ENCODE measurements at places on chromosomes 12 and 14.

DNA sequence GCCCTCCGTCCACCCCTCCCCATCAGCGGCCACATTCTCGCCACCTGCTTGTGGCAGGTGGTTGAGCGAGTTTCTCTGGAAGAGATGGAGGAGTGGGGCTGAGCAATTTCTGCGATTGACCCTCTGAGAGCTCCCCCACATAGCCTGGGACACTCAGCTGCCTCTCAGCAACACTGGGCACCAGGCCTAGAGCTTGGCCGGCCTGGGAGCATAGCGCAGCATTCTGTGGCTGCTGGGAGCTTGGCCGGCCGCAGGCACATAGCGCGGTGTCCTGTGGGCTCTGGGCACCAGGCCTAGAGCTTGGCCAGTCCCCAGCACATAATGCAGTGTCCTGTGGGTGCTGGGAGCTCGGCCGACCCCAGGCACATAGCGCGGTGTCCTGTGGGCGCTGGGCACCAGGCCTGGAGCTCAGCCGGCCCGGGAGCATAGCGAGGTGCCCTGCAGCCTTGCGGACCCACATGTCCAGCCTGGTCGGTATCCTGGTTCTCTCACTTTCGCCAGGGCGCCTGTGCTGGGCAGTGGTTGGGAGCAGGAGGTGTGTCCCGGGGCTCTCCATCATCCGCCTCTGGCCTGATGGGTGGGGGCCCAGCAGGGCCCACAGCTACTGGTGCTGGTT is 43.8 kb downstream of the LRCOL1 start:
- no peak for DNase-seq

- no peak for DNase-seq
Measured at GRCh38 chr12:103688376-103689063, 101.4 kb downstream of the STAB2 start.

- DNase-seq = peak; percentile 33
Measured at GRCh38 chr12:92396647-92397252, 251.1 kb upstream of the BTG1 start.

GRCh38 chr12:81337886-81338285 is 260.0 kb downstream of the ACSS3 start:
- no peak for DNase-seq

DNA sequence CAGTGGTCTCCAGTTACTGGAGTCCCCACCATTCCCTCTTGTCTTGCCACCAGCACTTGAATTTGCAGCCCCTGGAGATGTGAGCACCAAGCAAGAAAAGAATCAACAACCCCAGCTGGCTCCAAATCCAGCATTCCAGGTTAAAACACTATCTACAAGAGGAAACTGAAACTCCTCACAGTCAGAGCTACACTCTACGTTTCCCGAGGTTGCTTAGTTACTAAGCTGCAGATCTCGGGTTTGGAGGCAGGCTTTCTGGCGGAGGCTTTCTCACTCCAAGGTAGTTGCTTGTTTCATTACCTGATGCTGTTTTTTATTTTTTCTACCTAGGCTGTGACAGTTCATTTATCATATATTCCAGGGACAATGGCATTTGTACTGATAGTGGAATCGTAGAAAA is 248.1 kb downstream of the GLT1D1 start:
- DNase-seq = no peak

DNA sequence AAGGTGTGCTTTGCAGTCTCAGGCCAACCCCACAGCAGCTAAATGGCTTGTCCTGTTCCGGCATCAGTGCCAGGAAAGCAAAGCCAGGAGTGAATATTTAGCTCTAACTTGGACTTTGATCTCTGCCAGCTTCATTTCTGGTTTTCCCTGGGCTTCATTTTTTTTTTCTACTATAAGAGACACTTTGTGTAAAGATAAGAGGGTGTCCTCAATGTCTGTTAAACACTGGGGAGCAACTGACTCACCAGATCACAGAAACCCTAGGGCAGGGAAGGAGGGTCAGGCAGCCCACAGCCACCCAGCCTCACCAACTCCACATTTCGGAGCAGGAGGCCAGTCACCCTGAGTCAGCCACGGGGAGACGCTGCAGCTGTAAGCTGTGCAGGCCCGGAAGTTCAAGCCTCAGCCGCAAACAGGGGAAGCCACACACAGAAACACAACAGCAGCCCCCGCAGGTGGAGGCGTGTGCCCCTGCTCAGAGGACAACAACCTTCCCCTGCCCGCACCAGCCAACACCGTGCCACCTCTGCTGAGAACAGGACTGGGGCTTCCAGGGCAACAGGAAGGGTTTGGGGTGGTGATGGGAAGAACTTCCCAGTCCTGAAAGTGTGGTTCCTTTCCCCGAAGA is 6.3 kb downstream of the TNFRSF1A start:
- DNase-seq = peak; percentile 91

GRCh38 chr12:27555361-27555760 is 31.4 kb downstream of the PPFIBP1 start:
- no peak for DNase-seq

DNA sequence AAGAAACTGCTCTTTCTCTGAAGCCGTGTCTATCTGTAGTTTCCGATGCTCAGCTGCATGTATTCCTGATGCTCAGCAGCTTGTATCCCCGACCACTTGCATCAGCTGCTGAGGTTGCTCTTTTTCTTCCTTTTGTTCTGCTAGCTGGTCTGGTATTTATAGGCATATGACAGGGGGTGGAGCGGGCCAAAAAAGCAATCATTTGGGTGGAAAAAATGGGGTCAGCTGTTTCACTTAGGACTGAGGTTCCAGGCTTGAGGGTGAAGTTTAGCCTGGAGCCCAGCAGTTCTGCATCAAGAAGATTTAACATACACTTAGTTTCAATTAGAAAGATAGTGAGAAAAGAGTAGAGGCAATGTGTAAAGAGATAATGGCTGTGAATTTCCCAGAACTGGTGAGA is 23.6 kb upstream of the AMN1 start:
- DNase-seq = no peak

GRCh38 chr14:93784878-93785277 is 3.4 kb downstream of the PRIMA1 start:
- no peak for DNase-seq

- no peak for DNase-seq
Measured at GRCh38 chr14:104974146-104974541, 4.0 kb downstream of the AHNAK2 start.

- DNase-seq = peak; percentile 62
Measured at GRCh38 chr12:94282675-94283074, 134.3 kb downstream of the PLXNC1 start.

- DNase-seq = no peak
Measured at GRCh38 chr12:66071549-66071948, 59.0 kb downstream of the LLPH start.

- DNase-seq = no peak
Measured at GRCh38 chr12:16330560-16330959, 16.9 kb upstream of the MGST1 start.

- DNase-seq = no peak
Measured at GRCh38 chr14:32419429-32419828, 90.3 kb downstream of the AKAP6 start.

GRCh38 chr14:71362282-71362681 is 455.0 kb downstream of the PCNX1 start:
- no peak for DNase-seq

DNA sequence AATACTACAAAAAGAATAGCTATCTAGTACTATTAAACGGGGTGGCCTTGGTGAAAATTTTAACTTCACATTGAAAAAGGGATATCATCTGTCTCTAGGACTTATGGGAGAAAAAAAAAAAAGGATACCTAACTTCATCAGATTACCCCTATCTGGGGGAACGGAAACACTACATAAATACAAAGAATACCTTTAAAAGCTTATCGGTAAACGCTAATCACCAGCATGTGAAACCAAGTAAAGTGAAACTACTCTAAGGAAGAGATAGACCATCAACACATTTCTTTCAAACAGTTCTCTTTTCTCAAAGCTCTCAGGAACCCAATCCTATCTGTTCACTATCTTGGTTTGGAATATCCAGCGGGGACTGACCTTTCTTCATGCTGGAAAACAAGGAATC is 3.5 kb downstream of the KICS2 start:
- DNase-seq = no peak

GRCh38 chr12:11621797-11622423 is 27.6 kb upstream of the ETV6 start:
- DNase-seq = peak; percentile 46

DNA sequence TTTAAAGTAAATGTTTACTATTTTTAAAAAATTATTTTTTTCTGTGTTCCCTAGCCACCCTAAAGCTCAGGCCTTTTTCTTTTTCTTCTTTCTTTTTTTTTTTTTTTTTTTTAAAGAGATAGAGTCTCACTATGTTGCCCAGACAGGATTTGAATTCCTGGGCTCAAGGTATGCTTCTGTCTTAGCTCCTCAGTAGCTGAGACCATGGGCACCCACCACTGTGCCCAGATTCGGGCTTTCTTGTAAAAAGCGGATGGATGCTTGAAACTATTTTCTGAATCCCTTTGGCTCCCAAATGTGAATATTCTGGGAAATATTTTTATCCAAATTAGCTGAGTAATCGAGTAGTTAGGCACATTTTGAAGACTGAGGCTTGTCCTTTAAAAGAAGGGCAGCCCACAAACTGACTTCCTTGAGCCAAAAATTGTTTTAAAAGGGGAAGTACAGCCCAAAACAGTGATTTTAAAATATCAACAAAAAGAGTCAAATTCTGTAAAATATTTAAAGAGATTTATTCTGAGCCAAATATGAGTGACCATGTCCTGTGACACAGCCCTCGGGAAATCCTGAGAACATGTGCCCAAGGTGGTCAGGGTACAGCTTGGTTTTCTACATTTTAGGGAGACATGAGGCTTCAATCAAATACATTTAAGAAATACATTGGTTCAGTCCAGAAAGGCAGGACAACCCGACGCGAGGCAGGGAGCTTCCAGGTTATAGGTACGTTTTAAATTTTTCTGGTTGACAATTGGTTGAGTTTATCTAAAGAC is 28.8 kb upstream of the HIGD1C start:
- no peak for DNase-seq

DNA sequence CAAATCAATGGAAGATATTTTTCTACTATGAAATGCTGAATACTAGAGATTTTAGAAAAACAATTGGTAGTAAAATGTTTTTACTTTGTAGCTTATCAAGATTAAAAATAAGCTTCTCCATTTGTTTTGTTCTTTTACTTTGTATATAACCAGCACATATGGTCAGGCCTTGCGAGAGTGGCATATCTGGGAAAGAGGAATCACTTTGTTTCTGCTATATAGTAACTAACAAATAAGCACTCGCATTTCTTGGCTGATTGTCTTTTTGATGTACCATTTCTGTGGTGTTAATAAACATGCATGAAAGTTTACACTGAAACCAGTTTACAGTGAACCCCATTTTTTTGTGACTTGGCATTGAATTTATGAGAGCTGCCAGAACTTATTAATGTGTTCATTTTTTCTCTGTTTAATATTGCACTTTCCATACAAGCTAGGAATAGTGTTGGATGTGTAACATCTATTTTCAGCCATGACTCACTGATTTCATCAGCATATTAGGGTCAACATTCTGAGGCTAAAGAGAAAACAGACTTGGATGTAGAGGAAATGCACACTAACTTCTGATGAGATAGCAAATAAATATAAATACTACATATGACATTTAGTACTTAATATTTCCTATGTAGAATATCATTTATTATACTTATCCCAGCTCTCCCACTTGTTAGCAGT is 635.5 kb downstream of the KCNH5 start:
- no peak for DNase-seq

DNA sequence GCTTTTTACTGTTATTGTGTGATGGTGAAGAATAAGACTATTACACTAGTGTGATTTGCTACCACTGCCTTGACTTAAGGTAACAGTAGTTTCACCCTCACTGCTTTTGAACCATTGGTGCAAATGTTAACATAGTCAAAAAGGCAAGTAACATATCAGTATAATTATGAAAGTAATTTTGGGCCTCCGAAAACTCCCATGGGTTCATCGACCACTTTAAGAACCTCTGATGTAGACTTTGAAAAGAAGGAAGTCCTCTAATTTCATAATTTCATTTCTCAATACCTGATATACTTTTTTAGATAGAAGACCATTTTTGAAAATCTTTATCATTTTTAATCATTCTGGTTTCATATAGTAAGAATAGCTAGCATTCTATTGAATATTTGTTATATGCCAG is 57.7 kb downstream of the ETNK1 start:
- DNase-seq = no peak

GRCh38 chr12:22029991-22030390 is 16.0 kb upstream of the CMAS start:
- no peak for DNase-seq

DNA sequence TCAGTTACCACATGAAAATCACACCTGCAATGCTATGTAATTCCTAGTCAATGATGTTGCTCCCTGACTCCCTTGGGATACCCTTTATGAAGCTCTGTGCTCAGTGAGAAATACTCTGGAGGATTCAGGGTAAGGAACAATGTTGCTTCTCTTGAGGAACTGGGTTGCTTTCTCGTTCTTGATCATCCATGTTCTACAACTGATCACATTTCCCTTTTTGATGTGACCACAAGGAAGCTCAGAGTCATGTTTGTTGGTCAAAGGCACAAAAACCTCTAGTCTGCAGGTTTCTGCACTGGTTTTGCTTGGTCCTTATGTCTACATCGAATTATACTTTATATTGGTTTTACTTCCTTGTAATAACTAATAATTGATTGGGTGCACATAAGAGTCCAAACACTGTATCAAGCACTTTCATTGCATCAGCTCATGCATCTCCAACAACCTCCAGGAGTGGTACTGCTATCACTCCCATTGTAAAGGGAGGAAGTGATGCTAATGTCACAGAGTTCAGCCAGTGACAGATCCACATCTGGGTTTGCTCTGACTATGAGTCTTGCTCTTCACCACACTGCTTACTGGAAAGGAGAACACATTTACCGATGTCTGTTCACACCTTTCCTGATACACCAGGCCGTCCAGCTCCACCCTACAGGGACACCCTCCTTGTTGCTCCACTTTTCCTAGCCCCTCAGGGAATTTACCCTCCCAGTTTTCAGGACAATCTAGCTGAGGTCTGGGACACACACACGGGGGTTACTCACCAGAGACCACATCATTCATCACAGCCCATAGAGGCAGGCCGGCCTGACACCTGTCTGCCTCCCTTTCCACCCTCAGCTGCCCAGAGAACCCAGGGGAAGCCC is 41.0 kb downstream of the CMKLR1 start:
- DNase-seq = no peak

DNA sequence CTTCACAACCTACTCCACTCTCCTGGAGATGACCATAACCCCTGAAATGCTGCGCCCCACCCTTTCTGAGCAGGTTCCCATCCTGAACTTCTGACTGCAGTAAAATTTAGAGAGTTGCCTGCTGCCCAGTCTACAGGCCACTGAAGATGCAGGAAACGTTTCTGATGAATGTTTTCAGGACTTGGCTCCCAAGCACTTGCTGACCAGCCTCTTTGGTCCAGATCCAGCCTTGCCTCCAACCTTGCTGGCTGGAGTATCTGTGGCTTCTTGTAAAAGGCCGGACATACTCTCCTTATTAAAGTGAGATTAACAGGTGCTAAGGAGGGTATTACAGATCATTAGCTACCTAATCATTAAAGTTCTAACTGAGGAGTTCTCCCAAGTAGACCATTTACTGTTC is 70.3 kb upstream of the STXBP6 start:
- DNase-seq = no peak

DNA sequence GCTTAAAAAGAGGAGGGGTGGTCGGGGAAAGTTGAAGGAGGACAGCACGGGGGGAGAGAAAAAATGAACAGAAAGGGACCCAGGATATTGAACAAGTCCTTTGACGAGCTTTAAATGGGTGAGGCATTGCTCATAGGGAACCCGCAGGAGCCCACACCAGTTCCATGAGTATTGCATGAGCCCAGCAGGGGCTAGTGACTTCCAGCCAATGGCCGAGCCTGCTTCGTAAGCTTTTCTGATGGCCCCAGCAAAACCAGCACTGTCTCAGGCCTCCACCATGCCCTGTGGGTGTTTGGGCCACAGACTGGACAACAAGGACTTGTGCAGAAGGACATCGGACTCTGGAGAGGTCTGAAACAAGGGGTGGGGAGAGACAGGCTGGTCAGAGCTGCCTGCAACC is 109.5 kb downstream of the ZFP36L1 start:
- DNase-seq = no peak
